Stimulated activated CD8-positive, alpha-beta memory T cell treated with anti-CD3 and anti-CD28 coated beads, Interleukin-7, amount 100 ng/mL, for 1 hour (primary cell): ENCODE measurements at places on chromosomes 5 and 9.

- DNase-seq: no peak
These were observed 45.3 kb upstream of the GALNT10 start for GRCh38 chr5:154145268-154145667.

- DNase-seq: no peak
These were observed 99.8 kb downstream of the TLE4 start for GRCh38 chr9:79671558-79671957.

GRCh38 chr5:170451747-170452365, 52.0 kb upstream of the KCNIP1 start:
- no peak for DNase-seq

DNA sequence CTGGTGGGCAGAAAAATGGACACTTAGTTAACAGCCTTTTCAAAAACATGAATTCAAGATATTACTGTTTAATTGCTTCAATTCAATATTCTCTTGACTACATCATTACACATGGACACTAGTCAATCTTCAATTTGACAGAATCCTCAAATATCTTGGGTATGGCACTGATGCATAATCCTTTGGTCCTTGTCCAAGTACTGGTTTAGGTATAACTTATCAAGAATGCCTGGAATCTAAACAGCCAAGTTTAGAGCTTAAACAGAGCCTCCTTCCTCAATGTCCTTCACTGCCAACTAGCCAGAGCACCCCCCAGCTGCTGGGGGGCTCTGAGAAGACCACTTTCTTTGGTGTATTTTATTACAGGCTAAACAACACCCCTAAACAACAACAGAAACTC, 61.6 kb upstream of the ERCC6L2 start:
- no peak for DNase-seq

DNA sequence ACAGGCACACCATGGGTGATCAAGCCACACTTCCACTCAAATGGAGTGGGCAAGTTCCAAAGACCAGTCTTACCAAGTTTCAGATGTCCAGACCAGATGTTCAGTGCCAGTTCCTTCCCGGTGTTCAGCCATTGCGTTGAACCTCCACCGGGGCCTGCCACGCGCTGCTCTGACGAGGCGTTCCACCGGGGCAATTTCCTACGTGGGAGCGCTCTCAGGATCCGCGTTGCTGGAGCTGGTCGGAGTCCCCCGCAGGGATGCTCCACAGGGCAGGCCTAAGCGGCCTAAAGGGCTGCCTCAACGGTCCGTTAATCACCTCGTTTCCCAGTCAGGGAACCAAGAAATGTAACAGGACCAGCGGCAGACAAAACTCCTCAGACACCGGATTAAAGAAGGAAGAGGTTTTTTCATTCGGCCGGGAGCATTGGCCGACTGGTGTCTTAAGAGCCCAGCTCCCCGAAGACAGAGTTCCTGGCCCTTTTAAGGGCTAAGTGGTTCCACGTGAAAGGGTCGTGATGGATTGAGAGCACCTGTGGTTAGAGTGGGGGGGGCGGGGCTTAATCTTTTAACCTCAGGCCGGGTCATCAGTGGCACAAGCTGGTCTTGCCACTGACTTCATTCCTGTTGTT, 35.7 kb upstream of the PPP1R26 start:
- DNase-seq: no peak

DNA sequence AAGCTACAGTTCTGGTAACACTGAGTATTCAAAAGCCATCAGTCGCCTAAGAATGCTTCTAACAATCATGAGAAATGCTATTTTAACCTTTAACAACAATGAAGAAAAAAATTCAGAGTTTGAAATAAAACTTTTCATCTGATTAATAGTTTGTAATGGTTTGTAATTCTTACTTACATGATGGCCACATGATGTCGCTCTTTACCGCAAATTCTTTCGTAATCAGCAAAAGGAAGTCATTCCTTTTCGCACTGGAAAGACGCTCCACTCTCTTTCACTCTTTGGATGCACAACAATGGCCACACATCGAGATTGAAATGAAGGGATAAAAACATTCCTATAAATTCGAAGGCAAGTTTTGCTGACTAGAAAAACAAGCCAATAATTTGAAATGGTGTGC, at the start of gene PCDHA7:
Gene PCDHA7, plus strand, starts transcription at position 277 of the 400 bp plus-strand sequence. Its CDS starts 115 bp downstream, at position 392.
- DNase-seq: no peak

- no peak for DNase-seq
These were observed 16.5 kb upstream of the ISCA1 start for GRCh38 chr9:86298873-86299272.

DNA sequence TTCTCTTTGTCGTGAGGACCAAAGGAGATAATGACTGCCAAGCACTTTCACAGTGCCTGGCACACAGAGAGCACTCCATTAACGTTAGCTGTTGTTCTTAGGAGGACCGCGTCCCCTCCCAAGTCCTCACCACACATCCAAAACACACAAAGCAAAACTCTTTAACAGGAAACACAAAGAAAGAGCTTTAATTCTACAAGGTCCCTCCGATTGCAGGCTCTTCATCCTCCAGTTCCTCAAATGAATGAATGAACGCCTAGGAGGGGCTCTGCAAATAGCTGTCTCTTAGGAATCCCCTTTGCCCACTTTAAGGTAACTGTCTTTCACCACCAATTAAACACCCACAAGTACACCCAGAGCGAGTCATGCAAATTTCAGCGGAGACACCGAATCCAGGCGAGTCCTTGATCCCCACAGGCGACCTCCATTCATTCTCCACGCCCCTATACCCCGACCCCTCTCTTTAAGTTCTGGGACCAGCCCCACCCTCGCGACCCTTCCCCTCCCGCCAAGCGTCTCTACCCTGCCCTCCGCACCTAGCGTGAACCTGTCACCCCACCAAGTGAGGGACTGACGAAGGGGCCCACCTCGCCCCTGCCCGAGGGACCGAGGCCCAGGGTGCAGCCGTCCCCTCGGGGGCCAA, 644 bp downstream of the TSC1 start:
- no peak for DNase-seq
